ENCODE measurements at places on chromosomes 4 and X.

DNA sequence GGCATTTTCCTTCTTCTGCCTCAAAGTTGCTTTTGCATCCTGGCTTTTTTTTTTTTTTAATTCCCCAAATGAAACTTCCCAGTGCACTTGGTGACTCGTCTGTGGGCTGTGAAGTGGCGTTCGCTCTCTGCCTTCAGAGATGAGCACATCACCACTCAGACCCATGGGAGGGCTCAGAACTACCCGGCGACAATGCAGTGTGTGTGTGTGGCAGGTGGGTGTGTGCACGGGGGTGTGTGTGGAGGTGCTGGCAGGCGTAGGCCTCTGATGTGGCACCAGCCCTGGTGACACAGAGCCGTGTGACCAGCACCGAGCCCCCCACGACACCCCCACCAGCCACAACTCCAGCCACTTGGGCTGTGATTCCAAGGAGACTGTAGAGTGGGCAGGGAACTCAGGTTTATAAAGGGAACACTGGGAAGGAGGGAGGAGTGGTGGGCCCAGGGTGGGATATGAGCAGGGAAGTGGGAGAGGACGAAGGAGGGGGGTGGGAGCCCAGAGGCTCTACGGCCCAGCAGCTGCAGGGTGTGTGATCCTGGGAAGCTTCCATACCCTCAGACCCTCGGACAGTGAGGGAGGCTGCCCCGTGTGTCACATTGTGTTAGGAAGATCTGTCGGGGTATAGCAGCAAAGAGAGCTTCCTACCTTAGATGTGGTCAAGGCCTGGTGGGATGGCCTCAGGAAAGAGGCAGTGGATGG is 6.0 kb upstream of the WFS1 start:
- DNase-seq: no peak

- no peak for DNase-seq
Observed at GRCh38 chr4:70110917-70111316, 43.1 kb upstream of the PRR27 start.

DNA sequence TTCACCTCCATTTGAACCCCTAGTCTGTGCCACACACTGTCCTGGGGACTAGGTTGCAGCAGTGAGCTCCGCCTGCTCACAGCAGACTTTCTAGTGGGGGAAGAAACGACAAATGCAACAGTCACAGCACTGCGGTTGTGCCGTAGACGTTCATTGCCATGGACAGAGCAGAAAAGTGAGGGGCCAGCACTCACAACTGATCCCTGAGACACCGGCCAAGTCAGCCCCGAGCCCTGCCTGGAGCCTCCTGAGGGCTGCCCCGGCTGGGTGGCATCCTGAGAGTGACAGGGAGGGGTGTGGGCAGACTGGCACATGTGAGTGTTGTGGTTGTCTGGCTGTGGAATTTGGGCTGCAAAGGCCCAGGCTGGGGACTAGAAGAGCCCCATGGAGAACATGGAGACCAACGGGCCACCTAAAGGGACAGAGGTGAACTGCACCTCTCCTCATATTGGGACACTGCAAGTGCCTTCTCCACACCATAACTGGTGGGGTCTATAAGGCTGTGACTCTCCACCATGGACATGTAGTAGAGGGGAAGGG is 4.6 kb downstream of the DUSP9 start:
- no peak for DNase-seq

- no peak for DNase-seq
Observed at GRCh38 chr4:107648178-107648991, 71.6 kb downstream of the PAPSS1 start.

DNA sequence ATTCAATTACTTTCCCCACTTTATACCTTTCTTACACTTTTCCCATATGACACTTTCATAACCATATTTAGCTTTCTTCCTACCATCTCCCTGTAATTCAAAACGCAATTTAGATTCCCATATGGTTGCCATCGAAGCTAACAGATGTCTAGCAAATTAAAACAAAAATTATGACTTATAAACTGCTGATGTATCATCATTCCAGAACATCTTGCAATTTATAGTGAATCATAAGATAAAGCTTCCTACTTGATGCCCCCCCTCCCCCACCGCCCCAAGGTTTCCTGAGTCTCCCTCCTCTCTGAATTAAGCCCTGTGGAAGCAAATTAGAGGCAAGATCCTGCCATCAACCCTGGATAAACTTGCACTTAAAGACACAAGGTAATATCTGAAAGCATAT is 5.4 kb downstream of the TSPAN5 start:
- no peak for DNase-seq

DNA sequence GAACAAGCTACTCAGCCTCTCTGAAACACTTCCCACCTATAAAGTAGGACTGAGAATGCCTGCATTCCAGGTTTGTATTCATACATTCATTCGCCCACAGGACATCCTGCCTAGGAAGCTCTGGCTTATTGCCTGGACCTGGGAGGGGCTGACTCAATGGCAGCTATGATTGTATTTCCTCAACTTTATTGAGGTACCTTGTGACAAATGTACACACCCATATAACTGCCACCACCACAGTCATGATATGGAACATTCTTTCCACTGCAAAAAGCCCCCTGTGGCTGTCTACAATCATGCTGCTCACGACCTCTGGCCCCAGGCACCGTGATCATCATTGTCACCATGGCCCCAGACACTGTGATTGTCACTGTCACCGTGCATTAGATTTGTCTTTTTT is 68.3 kb downstream of the ABLIM2 start:
- DNase-seq: no peak

- DNase-seq: no peak
Observed at GRCh38 chr4:55933611-55934010, 15.1 kb upstream of the CEP135 start.

DNA sequence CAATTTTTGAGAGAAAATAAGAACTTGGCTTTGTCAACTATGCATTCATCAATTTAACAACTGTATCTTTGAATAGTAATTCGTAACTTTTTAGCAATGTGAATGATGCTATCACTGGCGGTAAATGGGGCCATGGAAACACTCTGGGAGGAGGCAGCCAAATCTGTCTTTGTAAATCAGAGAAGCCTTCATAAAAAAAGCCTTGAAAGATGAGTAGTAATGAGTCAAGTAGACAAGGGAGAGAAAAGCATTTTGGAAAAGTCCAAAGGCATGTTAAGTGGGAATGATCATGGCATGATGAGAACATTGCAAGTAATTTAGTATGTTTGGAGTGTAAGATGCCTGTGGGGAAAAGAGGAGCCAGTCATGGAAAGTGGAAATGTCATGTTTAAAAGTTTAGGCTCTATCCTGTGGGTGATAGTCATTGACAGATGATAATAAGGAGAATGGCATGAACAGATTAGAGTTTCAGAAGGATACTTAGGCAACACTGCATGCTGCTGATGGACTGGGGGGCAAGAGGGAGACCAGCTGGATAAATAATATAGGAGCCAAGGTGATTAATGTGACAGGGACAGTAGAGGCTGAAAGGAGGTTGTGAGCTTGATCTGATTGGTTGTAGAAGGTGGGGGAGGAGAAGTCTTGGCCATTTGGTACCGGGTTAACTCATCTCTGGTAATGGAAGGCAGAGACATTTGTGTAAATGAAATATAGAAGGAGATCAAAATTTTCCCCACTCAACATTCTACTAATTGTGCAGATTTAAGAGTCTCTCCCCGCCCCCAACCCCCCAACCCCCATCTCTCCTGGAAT is 16.3 kb downstream of the SPRY1 start:
- DNase-seq: no peak

GRCh38 chr4:159205466-159205865 is 102.6 kb downstream of the RAPGEF2 start:
- DNase-seq: no peak

GRCh38 chr4:82261084-82261483 is 112.7 kb downstream of the HNRNPD start:
- no peak for DNase-seq

DNA sequence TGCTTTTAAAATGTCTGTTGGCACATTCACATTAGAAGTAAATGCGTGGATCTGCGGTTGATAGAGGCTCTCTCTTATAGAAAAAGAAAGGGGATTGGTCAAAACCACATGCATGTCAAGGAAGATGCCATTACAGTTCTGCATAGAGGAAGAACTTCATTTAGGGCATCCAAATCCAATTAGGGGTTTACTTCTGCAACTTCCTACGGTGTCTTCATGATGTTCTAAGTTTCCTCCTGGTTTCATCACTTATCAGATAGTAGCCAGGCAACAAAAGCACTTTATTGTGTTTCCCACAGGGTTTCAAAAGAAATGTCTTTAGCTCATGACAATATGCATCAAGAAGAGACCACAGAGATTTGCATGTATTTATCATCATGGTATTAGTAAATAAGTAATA is 136.0 kb upstream of the HPGD start:
- no peak for DNase-seq

- no peak for DNase-seq
Observed at GRCh38 chr4:34183926-34184325, 2060.4 kb downstream of the ARAP2 start.

GRCh38 chrX:106177106-106177981 is 9.2 kb downstream of the PWWP3B start:
- DNase-seq: no peak

GRCh38 chrX:102979536-102979935 is 42.5 kb downstream of the RAB40AL start:
- DNase-seq: no peak

DNA sequence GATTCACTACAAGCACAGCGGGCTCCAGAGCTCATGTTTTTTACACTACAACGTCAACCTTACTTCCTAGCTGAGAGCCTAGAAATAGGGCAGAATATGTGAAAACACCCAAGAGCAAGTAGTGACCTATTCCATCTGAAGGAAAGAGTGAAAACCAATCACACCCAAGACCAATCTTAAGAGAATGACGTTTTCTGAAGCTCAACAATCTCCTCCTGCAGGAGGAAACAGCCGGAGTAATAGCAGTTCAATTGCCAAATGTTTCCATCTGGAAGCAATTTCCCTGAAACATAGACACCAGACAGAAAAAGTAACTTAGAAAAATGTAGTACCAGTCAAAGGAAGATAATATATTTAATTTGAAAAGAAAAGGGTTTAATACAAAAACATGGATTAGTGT is 142.4 kb downstream of the ANXA5 start:
- no peak for DNase-seq

DNA sequence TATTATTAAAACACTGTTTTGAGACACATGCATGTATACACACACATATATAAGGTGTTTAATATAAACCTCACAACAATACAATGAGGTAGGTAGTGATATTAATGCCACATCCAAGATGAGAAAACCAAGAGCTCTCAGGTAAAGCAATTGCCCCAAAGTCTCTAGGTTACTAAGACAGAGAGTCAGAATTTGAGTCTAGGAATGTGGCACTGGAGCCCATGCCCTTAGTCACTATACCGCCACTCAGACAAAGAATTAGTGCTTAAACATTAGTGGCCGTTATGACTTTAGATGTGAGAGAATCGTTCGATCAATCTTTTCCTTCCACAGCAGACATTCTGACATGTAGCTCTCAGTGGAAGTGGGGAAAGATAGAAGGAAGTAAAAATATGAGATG is 108.2 kb upstream of the ACSL4 start:
- DNase-seq: no peak

- DNase-seq: no peak
Observed at GRCh38 chr4:85492336-85492735, 17.4 kb downstream of the ARHGAP24 start.

DNA sequence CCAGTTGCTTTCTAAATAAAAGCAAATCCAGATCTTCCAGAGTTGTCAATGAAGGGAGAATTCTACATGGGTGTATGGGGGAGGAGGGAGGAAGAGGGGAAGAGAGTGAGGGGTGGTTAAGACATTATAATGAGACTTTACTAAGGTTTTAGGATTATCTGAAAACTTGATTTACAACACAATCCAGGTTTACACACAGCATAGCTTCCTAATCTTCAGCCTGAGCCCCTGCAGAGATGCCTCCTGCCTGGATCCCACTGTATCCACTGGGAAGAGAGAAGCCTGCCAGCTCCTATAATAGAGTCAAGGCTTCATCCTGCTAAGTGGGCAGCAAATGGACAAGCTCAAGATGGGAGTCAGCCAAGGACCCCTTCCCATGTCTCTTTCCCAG is 85.6 kb upstream of the KIT start:
- DNase-seq: no peak

GRCh38 chr4:41145571-41146078 is 68.7 kb downstream of the APBB2 start:
- DNase-seq: peak; percentile 7

- no peak for DNase-seq
Observed at GRCh38 chr4:139798456-139798855, 132.8 kb downstream of the MGST2 start.

- DNase-seq: no peak
Observed at GRCh38 chr4:73423184-73423583, 12.8 kb upstream of the AFP start.

- no peak for DNase-seq
Observed at GRCh38 chr4:23324021-23324690, 565.7 kb downstream of the PPARGC1A start.

DNA sequence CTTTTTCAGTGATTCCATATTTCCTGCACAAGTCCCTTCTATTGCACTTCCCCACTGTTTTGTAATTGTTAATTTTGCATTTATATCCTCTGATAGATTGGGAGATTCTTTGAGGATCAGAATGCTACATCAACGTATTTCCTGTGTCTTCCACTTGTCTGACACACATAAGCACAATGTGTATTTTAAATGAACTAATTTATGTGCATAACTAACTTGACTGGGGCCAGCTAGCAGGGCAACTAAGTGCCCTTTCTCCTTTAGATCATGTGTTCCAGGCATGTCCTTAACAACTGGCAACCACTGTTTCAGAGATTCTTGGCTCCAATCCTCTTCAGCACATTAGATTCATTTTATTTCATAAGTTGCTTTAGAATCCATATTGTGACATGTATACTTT is 15.7 kb upstream of the UCP1 start:
- DNase-seq: no peak

DNA sequence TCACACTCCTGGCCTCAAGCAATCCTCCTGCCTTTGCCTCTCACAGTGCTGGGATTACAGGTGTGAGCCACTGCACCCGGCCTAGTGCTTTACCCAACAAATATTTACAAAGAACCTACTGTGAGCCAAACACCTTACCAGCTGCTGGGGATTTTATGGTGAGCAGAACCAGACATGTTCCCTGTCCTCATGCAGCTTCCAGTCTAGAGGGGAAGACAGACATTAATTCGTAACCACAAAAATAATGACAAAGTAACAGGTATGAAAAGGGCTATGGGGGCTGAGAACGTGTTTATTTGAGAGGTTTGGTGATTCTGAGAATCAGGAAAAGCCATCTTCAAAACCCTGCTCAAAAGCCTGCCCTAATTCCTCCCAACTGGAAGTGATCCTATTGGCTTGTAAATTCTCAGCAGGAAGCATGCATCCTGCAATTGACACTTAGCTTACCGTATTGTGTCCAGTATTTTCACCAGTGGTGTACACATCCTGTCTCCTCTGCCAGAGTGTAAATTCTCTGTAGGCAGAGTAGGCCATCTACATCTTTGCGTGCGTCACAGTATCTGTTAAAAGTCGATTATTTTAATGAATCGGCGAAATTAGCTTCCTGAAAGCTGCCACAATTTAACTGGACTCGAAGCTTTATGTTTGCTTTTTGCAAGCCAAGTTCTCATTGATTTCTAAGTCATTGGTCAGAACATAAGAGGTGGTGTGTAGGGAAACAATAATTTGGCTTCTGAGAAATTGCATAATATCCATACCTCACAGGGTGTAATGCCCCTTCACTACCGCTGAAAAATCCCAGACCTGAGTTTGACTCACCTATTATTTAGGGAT is 67.0 kb downstream of the TMEM156 start:
- no peak for DNase-seq

Data from NCI-H187 treated with DMSO at 0.1 percent for 48 hours (cell line).